Hematopoietic multipotent progenitor cell treated with erythropoietin and hydrocortisone succinate and interleukin-3 and kit ligand, for 17 days (in vitro differentiated cells): ENCODE measurements at places on chromosomes 16 and 17.

DNA sequence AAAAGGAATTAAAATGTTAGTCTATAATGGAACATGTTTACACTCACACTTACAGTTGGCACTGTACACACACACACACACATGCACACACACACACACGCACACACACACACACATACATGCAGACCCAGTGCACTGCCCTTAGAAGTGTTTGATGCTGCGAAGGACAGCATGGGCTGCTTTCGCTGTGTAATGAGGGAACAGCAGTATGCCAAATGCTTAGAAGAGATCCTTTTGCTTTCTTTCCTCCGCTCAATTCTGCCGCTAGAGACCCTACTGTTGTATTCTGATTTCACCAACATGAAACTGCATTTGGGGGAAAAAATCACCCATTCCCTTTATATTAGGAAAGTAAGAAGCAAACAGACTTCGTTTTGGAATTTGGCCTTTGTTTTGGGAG, 217.9 kb downstream of the ENGASE start:
- DNase-seq = no peak

GRCh38 chr17:28763804-28764266, 20.0 kb downstream of the TRAF4 start:
- peak; percentile 88 for DNase-seq

DNA sequence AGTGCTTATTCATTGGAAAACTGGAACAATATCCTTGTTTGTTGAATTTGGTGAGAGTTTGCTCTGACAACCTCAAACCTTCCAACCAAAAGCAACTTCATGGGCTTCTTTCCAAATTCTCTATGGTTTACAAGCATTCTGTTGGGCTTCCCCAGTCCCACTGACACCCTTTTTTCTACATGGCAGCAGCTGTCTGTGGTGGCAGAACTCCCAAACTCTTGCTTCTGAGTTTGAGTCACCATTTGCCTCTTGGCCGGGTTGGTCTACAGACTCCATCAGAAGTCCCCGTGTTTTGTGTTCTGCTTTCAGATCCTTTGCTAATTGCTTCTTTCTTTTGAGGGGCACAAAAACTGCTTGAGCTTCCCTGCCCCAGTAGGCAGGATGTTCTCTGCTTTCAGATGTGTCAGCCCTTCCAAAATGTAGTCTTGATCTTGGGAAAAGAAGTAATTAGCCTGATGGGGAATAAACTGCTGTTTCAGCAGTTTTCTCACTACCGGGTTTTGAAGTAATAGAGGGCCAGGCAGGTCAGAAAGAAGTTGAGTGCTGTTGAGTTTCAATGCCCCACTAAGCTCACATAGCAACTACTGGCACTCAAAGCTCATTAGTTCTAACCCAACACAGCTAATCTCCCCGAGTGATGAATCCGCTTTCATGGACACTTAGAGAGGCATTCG, 80.7 kb downstream of the HS3ST3A1 start:
- DNase-seq = no peak

GRCh38 chr16:85101956-85102630, 10.2 kb downstream of the CIBAR2 start:
- peak; percentile 14 for DNase-seq

DNA sequence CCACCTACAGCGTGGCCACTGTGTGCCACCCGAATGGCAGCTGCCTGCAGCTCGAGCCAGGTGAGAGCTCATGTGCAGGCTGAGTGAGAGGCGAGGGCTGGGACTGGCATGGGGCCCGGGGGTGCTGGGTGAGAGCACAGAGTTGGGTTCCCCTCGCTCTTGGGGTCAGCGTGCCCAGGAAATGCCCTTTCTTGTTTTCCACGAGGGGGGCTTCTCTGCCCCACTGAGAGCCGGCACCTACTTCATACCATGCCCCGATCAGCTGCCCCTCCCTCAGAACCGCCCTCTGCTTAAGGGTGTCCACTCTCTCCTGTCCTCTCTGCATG, 10.1 kb downstream of the ACE start:
- DNase-seq = no peak

DNA sequence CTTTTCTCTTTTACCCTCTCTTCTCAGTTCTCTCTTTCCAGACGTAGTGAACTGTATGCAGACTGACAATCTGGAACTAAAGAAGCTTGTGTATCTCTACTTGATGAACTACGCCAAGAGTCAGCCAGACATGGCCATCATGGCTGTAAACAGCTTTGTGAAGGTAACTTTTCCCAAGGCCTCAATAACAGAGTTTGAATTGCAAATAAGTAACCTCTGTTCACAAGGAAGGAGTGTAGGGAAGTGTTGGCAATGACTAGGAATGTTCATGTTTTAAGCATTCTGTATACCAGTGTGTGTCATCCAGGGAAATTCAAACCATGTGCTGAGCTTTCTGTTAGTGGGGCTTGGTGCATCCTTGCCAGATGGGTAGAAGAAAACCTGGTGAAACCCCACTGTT, 18.6 kb downstream of the AP2B1 start:
- DNase-seq = no peak

DNA sequence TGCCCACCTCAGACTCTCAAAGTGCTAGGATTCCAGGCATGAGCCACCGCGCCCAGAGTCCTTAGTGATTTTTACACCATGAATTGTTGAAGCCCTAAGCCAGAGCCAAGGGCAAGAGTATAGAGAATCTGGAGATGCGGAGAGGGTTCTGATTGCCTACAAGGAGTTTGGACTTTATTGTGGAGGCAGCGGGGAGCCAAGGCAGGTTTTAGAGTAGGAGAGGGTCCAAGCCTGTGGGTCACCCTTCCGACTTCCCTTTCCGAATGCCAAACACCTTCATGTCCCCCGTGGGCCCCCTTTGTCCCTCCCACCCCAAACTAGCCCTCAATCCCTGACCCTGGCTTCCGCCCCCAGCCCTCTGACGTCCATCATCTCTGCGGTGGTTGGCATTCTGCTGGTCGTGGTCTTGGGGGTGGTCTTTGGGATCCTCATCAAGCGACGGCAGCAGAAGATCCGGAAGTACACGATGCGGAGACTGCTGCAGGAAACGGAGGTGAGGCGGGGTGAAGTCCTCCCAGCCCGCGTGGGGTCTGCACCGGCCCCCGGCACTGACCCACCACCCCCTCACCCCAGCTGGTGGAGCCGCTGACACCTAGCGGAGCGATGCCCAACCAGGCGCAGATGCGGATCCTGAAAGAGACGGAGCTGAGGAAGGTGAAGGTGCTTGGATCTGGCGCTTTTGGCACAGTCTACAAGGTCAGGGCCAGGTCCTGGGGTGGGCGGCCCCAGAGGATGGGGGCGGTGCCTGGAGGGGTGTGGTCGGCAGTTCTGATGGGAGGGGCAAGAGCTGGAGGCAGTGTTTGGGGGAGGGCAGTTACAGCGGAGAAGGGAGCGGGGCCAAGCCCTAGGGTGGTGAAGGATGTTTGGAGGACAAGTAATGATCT, 7.1 kb downstream of the MIEN1 start:
- no peak for DNase-seq

GRCh38 chr17:28395968-28396367, 10.0 kb downstream of the SLC46A1 start:
- DNase-seq = no peak

DNA sequence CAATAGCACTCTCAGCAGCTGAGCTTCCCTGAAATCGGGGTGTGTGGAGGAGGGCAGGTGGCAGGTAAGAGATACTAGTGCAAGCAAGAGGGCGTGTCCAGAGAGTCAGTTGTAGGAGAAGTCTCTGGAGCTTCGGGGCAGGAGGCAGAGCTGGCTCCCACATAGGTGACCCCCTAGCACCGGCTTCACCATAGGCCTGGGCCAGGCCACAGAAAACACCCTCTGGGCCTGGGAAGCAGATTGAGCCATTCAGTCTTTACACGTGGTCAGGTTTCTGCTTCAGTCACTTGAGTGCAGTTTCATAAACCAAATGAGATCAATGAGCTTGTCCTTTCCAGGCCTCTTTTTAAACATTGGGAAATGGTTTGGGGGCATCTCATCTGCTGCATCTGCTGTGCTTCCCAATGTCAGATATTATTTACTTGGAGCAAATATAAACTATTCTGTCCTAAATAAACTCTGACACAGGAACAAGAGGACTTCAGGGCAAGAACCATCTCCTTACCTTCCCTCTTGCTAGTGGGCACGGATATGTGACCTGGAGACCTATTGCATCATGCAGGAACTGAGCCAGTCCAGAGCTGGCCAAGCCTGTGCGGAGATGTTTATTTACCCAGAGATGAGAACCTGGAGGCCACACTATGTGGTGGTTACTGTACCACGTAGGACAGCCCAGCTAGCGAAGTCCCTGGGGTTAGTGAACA, 16.1 kb downstream of the CCR7 start:
- DNase-seq = no peak
